Stimulated activated CD8-positive, alpha-beta memory T cell treated with anti-CD3 and anti-CD28 coated beads, Interleukin-4, amount 100 ng/mL, for 4 hours (primary cell): ENCODE measurements at places on chromosomes 4 and X.

DNA sequence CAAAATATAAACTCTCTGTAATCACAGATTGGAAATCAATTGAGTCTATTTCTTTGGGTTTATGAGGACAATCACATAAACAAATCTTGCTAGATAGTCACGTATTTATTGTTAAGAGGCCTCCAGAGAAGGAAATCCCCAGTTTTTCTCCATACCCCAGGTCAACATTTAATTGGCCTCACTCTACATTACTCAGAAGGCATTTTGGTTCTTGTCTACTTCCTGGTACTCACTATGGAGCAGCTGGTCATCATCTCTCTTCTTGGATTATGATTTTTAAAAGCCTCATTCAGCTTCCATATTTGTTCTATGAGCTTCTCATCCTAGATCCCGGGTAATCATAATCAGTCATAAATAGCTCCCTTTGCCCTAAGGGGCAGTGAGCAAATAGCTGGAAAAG, 81.6 kb upstream of the LNX1 start:
- no peak for DNase-seq

DNA sequence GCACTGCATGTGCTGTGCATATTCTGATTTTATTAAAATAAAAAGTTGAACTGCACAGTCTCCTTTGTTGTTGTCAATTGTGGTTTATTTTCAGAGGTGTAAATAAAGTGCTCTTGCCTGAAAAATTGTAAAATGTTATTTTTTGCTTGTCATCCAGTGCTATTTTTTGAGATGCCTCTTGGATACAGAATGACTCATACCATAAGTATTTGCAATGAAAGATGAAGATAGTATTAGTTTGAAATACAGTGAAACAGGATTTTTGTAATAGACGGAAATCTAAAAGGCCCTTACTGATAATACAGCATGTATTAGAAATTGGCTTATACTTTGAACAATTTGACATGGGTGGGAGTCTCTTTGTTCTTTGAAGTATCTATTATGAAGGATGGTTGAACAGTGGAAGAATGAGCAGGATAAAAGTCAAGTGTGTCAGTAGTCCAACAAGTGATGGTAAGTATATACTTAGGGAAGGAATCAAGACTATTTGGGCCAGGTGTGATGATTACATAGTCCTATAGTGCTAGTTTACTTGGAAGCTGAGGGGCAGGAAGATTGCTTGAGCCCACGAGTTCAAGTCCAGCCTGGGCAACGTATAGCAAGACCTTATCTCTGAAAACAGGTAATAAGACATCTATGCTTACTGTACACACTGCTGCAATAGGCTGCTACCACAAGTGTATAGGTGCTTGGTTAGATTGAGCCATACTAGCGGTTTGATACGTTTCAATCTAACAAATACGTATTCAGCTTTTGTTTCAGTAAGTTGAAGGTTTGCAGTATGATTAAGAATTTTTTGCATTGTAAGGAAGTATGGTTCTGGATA, 16.4 kb downstream of the DDX3X start:
- DNase-seq: no peak

DNA sequence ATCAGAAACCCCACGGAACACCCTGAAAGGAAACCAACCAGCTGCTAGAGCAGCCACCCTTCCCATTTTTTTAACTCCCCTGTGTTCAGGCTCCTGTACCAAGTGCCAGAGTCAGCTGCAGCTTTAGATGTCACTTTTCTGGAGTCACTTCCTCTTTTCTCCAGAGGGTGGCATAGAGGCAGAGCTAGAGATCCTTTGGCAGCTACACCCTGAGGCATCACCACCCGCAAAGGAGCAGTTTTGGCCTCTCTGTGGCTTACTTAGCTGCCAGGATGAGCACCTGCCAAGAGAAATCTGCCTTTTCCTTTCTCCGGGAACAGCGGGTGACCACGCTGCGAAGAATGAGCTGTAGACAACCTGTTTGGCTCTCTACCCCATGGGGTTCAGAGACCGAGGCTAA, 58.0 kb upstream of the CHRDL1 start:
- DNase-seq: no peak

- no peak for DNase-seq
These were observed 425.7 kb upstream of the ZFP42 start for GRCh38 chr4:187569871-187570270.

GRCh38 chr4:82825425-82825824, 26.8 kb upstream of the SCD5 start:
- DNase-seq: no peak

DNA sequence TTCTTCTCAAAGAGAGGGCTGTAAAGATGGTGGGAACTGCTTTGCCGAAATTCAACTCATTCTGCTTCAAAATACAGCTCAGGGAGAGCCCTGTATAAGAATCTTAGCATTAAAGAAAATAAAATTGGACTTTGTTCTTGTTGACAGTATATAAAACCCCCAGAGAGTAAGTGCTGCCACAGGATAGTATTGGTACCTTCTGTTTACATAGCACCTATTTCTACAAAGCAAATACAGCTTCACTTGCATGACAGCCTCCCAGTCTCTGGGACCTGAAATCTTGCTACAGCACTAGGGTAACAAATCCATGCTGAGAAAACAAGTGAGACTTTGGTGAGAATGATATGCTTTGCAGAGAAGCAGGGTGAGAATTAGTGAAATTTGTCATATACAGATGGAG, 428.6 kb downstream of the ADGRL3 start:
- DNase-seq: no peak

- DNase-seq: no peak
These were observed 80.1 kb downstream of the RAP1GDS1 start for GRCh38 chr4:98341309-98341708.

DNA sequence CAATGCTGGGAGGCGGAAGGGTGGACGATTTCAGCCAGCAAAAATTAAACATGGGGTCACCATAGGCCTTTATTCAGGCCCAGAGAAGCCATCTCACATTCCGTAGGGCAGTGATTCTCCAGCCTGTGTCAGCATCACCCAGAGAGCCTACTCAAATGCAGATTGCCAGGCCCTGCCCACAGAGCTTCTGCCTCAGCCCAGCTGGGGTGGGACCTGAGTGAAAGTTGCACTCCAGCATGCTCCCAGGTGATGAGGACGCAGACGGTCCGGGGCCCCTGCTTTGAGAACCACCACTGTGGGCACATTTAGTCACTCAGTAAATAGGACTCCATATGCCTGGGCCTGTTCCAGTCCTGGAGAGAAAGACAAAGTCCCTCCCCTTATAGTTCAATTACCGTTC, 12.4 kb upstream of the C4orf50 start:
- no peak for DNase-seq

DNA sequence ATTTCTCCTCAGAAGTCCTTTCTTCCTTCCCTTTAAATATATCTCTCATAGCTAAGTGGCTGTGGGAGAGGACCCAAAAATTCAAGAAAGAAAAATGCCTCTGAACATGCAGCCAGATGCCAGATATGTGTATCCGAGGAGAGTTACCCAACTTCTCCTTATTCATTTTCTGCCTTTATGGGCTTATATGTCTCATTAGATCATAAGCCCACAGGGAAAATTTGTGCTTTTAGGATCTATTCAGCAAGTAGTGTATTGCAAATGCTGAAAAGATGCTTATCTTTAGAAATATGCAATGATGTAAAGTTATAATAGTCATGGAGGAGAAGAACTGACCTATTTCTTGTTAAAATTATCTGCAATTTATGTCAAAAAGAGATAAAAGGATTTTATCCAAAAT, 371.8 kb upstream of the NOCT start:
- DNase-seq: no peak

DNA sequence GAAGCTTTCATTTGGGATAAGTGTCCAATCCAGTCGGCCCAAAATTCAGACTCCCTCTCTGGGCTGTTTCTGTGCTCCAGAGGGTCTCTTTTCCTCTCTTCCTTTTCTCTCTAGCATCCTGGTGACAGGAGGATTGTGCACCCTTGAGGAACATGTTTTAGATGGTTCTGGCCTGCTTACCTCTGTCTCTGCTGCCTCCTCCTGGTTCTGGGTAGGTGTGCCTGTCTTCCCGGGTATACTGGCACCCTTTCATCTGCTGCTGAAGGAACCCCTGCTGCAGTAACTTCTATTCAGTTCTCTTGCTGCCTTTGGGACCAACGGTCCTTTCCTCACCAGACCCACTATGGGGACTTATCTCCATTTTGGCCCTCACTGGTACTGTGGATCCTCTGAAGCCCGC, 53.2 kb downstream of the HMGB2 start:
- no peak for DNase-seq

DNA sequence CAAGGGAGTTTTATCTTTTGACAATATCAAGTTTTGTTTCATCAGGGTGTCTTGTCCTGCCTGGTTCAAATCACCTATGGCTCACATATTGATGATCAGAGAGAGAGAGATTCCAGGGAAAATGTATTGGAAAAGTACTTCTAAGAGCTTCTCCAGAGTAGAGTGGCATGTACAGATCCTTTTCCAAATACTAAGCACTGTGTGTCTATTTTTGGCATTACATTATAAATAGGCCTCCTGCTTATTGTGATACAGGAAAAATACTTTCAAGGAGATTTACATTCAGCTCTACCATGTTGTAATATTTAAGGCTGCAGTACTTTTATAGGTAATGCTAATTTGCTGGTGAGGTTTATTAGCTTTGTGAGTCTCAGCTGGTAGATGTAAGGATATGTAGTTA, 100.8 kb downstream of the DCK start:
- DNase-seq: no peak

- DNase-seq: no peak
These were observed 12.7 kb upstream of the SHOX start for GRCh38 chrX:617891-618290.

DNA sequence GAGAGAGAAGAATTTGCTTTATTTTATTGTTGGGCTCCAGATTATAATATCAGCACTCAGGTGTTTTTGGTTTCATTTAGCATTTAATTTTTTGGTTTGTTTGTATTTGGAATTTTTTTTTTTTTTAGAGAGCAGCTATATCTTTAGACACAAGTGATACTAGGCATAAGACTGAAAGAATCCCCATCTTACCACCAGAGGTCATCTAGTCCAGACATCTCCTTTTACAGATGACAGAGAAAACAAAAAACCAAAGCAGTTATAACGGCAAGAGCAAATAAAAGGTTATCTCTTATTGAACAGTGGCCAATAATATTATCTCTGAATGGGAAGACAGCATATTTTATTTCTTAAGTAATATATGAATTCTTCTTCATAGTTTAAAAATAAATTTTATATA, 22.8 kb downstream of the USP38 start:
- DNase-seq: no peak

- DNase-seq: no peak
These were observed 35.1 kb downstream of the EPHA5 start for GRCh38 chr4:65635051-65635821.

GRCh38 chr4:25377572-25378436, 741 bp downstream of the ANAPC4 start:
- no peak for DNase-seq

DNA sequence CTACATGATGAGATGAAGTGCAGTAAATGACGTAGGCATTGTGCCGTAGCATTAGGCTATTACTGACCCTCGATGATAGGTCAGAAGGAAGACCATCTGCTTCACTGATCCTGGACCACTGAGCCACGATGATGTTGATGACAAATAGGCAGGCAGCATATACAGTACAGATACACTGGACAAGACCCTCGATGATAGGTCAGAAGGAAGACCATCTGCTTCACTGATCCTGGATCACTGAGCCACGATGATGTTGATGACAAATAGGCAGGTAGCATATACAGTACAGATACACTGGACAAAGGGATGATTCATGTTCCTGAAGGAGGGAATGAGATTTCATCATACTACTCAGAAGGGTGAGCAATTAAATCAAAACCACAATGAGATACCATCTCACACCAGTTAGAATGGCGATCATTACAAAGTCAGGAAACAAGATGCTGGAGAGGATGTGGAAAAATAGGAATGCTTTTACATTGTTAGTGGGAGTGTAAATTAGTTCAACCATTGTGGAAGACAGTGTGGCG, 50.9 kb downstream of the BEND4 start:
- no peak for DNase-seq

DNA sequence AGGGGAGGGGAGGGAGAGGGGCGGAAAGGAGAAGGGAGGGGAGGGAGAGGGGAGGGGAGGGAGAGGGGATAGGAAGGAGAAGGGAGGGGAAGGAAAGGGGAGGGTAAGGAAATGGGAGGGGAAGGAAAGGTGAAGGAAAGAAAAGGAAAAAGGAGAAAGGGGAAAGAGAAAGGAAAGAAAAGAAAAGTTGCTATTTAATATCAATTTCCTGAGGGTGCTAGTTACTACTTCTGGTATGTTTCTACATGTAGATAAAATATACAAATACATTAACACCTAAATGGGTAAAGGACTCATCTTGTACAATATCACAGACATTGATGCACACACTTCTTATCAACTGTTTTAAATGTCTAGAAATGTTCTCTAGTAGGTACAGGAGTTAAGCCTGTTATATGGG, 22.6 kb downstream of the ANXA5 start:
- no peak for DNase-seq

DNA sequence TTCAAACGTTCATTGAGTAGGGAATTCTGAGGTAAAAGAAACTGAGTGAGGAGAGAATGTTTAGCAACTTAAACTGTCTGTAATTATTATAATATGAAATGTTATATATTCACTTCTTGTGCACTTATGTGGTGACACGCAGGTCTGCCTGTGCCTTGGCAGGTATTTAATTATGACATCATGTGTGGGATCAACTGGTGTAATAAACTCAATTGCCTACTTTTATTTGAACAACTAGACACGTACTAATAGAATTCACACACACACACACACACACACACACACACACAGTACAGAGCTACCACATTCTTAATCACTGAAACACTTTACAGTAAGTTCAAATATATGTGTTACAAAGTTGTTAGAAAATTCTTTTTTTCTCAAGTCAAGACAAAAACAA, 20.7 kb upstream of the SLC25A31 start:
- DNase-seq: no peak

GRCh38 chr4:143184217-143184502, 557 bp upstream of the USP38 start:
- no peak for DNase-seq

- no peak for DNase-seq
These were observed 196.0 kb upstream of the TLL1 start for GRCh38 chr4:165677081-165677480.

DNA sequence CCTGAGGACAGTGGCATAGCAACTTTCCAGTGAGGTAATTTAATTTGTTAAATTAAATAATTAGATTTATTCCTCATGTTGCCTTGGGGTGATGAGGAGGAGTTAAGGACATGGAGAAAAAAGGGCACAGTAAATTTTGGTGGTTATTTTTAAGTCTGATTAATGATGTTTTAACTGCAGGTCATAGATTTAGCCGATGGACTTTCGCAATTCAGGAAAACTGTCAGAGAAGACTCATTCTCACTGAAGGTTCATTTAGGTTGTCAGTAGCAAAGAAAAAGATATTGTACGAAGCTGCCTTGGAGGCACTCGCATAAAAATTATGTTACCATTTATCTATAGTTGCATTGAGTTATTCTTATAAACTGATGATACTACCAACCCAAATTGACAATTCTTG, 164.2 kb upstream of the PITX2 start:
- no peak for DNase-seq

DNA sequence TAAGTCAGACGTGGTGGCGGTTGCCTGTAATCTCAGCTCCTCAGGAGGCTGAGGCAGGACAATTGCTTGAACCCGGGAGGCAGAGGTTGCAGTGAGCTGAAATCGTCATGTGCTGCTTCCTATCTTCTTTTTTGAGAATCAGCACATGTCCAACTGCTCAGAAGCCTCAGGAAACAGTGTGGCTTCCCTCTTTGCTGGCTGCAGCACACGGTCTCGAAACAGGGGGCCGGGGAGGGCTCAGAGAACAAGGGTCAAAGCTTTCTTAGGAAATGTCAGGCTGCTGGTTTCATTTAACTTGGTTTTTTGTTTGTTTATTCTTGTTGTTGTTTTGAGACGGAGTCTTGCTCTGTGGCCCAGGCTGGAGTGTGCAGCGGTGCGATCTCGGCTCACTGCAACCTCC, 31.3 kb downstream of the CRLF2 start:
- DNase-seq: no peak
